ENCODE measurements at places on chromosomes 16 and 17.

GRCh38 chr16:77457046-77457445 is 22.2 kb upstream of the ADAMTS18 start:
- DNase-seq, result no peak

GRCh38 chr17:79490530-79490929 is 120.3 kb downstream of the RBFOX3 start:
- DNase-seq, result no peak

GRCh38 chr16:77033516-77033915 is 157.5 kb upstream of the MON1B start:
- DNase-seq, result no peak

DNA sequence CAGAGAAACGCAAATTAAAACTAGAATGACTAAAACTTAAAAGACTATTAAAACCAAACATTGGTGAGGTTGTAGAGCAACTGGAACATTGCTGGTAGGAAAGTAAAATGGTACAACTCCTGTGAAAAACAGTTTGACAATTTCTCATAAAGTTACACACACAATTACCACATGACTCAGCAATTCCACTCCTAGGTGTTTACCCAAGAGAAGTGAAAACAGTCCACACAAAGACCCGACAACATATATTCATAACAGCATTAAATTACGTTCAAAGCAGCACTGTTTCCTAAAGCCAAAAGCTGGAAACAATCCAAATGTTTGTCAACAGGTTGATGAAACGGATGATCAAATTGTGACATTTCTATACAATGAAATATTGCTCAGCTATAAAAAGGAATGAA is 26.5 kb upstream of the ALOX12 start:
- DNase-seq, result no peak

DNA sequence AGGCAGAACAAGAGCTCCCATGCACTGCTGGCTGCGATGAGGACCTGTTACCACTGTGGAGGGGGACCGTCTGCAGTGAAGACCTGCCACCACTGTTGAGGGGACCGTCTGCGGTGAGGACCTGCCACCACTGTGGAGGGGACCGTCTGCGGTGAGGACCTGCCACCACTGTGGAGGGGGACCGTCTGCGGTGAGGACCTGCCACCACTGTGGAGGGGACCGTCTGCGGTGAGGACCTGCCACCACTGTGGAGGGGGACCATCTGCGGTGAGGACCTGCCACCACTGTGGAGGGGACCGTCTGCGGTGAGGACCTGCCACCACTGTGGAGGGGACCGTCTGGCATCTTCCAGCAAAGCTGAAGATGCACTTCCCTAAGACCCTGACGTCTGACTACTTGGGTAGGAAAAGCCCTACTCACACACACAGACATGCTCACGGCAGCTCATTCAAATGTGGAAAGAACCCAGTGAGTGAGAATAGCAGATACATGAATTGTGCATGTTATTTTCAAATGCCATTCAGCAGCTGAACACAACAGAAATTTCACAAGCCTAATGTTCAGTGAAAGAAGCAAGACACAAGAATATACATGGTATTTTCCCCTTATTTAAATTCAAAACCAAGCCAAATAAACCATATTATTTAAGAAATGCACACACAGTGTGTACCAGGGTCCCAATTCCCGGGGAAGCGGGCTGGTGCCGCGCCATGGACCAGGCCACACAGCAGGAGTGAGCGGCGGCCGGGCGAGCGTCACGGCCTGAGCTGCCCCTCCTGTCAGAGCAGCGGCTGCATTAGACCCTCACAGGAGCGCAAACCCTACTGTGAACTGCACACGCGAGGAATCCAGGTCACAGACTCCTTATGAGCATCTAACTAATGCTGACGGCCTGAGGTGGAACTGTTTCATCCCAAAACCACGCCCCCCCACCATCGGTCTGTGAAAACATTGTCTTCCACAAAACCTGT is 64.2 kb upstream of the METRNL start:
- no peak for DNase-seq

DNA sequence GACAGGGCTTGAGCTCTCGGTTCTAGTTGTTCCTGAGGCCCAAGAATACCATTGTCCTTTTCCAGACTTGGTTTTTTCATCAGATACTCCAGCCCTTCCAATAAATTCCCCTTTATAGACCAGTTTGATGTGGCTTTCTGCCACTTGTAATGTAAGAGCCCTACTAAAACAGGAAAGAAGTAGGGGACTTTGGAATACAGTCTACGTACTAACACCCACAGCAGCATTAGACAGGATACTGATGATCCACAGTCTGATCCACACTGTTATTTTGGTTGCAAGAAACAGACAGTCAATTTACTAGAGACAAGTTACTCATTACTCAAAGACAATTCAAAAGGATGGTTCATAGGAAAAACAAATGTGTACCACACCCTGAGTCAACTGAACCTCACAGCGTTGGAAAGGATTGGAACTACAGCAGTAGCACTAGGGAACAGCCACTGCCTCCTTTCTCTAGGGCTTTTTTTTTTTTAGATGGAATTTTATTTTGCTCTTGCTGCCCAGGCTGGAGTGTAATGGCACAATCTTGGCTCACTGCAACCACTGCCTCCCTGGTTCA is 45.9 kb upstream of the MED13 start:
- no peak for DNase-seq

GRCh38 chr17:9926150-9926804 is 21.2 kb upstream of the RCVRN start:
- no peak for DNase-seq

DNA sequence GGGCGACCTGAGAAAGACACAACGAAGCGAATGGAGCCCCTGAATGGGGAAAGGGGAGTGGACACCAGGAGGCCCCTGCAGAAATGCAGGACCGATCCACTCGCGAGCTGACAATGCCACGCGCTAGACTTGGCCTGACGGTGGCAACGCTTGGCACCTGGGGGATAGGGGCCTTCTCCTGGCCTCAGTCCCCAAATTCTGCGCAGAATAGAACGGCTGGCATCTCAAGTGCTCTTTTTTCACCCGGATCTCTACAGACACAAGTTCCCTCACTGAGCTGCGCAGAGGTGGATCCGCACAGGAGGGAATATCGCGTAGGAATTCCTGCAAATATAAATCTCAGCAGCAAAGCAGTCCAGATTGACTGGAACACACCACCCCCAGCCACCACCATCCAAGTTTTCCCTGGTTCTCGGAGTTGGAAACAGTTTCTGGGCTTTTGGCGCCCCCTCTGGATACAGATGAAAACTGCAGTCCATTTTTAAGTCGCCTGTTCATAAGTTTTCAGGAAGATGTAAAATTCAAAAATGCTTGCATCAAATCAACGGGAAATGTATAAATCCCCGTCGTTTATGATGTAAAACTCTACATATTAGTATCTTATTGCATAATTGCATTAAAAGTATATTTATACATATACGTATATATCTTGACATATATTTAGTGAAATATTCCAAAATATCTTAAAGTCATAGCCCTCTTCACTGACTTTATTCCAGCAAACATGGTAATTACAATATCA is 2.3 kb upstream of the SOX9 start:
- DNase-seq, result no peak

- no peak for DNase-seq
These were observed 26.6 kb upstream of the ATP2C2 start for GRCh38 chr16:84341528-84342295.

DNA sequence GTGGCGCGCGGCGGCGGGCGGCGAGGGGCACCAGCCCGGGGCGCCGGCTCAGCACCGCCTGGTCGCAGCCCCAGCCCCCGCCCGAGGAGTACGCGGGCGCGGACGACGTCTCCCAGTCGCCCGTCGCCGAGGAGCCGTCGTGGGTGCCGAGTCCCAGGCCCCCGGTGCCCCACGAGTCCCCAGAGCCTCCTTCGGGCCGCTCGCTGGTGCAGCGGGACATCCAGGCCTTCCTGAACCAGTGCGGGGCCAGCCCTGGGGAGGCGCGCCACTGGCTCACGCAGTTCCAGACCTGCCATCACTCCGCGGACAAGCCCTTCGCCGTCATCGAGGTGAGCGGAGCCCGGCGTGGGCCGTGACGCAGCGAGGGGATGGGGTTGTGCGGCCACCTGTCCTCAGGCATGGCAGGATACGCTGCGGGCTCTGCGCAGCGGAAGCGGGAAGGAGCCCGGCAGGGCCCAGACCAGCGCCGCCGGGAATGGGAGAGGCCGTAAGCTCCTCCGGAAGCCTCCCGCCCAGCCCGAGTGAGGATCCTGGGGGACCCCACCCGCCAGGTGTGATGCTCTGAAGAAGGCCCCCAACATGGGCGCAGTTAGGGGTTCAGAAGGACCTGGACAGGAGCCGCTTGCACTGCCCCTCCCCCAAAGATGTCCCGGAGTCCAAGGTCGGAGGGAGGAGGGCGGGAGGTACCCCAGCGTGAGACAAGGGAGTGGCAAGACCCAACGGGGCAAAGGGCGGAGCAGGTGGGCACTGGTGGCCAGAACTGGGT is 522 bp downstream of the NAGS start:
- no peak for DNase-seq

DNA sequence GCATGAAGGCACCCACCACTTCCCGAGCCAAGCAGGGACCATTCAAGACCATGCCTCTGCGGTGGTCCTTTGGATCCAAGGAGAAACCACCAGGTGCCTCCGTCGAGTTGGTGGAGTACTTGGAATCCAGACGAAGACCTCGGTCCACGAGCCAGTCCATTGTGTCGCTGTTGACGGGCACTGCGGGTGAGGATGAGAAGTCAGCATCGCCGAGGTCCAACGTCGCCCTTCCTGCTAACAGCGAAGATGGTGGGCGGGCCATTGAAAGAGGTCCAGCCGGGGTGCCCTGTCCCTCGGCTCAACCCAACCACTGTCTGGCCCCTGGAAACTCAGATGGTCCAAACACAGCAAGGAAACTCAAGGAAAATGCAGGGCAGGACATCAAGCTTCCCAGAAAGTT is 63.4 kb downstream of the DHRS7C start:
- DNase-seq, result no peak

- no peak for DNase-seq
These were observed 5.0 kb downstream of the ARHGEF15 start for GRCh38 chr17:8314797-8315763.

DNA sequence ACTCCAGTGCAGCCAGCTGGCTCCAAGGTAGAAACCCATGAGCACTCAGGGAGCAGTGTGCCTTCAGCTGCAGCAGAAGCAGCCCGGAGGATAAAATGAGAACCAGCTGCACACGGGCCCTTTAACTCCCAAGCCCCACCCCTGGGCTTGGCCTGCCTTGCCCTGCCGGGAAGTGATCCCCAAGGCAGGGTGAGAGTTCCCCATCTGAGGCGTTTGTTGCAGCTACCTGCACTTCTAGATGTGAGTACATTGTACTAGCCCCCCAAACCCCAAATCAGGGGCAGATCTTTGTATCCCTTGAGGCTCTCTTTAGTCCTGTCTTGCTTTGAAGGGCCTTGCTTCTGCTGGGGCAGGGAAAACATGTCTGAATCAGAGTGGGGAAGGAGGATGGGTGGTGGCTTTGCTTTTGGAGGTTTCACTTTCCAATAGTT is at the start of gene MVP:
Gene MVP (plus strand): TSS at position 192 of the 431 bp plus-strand sequence. CDS start 10,088 bp downstream, outside the sequence.
- no peak for DNase-seq

GRCh38 chr16:85359147-85359822 is 247.0 kb upstream of the CIBAR2 start:
- DNase-seq, result no peak

- no peak for DNase-seq
These were observed 4.5 kb downstream of the ATF7IP2 start for GRCh38 chr16:10390330-10390729.

DNA sequence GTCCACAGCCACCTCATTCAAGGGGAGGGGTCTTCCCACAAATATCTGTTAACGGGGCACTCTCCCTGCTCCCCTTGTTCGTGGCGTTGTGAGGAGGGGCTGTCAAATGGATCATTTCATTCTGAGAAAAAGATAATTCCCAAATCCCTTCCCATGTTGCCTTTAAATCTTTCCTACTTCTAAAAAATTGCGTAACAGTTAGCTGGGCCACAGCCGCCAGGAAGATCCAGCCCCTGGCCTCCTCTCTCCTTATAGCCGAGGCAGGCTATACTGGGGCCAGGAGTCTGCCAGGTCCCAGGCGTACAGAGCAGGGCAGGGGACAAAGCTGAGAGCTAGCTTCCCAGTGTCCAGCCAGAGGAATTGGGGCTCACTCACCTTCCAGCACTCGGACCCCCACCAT is 430 bp downstream of the C16orf89 start:
- DNase-seq, result no peak

Measured in GM19239 (cell line).